NCI-H1105 (cell line): ENCODE measurements at places on chromosomes 3 and 15.

- DNase-seq = no peak
Observed at GRCh38 chr3:98793971-98794370, 30.8 kb downstream of the ST3GAL6 start.

DNA sequence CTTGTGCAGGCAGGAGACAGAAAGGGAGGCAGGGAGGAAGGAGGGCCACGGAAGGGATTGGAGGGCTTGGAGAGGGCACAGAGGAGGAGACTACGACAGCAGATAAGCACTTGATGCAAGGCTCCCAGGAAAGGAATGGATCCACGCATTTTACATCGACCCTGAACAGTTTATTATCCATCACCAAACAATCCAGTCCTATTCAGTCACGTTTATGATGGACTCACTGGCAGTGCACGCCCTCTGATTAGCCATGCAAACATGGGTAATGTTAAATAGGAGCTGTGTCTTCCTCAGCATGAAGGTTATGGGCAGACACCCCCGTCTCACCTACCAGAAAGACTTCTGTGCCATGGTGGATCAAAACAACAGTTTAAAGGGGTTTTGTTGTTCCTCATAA, 80.2 kb upstream of the SNRK start:
- no peak for DNase-seq

DNA sequence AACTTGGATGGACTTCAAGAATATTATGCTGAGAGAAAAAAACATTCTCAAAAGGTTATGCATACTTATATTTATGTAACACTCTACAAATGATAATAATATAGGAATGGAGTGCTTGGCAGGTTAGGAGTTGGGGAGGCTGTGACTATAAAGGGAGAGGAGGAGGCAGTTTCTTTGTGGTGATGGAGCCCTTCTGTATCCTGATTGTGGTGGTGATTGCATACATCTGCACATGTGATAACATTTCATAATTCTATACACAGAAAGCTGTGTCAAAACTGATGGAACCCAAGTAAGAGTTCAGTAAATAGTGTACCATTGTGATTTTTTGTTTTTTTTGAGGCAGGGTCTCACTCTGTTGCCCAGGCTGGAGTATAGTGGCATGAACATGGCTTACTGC, 31.7 kb upstream of the FAM3D start:
- DNase-seq = no peak

GRCh38 chr3:20417388-20418108, 231.5 kb upstream of the SGO1 start:
- no peak for DNase-seq

DNA sequence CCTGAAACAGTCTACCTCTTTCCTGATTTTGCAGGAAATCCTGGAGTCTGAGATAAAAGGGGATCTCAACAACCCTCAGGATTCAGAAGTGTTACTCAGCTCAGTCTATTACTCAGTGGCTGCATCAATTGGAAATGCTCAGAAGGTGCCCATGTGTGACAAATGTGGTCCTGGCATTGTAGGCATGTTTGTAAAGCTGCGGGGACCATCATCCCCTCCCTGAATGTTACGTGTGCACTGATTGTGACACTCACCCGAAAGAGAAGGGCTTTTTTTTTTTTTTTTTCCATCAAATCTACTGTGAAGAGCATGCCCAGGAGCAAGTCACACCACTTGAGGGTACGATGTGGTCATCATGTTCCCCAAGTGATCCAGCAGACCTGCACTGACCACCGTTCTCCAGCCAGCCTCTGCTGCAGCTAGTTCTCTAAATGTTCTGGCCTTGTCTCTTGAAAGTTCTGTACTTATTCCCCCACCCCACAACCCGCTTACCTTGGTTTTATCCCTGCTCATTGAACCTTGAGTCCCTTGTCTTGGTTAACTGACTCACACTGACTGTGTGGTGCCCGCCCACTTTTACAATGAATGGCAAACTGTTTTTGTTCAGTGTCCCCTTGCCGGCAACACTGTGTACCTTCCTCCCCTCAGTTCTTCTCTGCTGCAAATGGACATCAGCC, 19.8 kb downstream of the ST3GAL6 start:
- DNase-seq = no peak

- DNase-seq = no peak
Observed at GRCh38 chr3:114274929-114275328, 18.9 kb upstream of the TIGIT start.

DNA sequence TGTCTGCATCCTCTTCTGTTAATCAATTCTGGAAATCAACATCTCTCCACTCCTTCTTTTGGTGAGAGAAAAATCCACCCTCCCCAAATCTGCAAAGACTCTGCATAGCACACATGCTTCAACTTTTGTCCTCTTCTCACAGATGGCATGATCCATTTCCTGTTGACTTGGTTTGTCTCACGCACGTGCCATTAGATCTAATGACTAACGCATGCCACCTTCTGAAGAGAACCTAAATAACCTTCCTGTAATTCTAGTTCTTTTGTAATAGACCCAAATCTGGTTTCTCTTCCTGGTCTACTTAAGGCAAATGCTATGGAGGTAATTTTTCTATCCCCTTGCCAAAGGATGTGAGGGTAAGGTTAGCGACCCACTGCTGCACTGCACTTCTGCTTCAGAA, 51.0 kb upstream of the ATOSA start:
- DNase-seq = no peak
